ENCODE measurements at places on chromosomes 7 and 10.

DNA sequence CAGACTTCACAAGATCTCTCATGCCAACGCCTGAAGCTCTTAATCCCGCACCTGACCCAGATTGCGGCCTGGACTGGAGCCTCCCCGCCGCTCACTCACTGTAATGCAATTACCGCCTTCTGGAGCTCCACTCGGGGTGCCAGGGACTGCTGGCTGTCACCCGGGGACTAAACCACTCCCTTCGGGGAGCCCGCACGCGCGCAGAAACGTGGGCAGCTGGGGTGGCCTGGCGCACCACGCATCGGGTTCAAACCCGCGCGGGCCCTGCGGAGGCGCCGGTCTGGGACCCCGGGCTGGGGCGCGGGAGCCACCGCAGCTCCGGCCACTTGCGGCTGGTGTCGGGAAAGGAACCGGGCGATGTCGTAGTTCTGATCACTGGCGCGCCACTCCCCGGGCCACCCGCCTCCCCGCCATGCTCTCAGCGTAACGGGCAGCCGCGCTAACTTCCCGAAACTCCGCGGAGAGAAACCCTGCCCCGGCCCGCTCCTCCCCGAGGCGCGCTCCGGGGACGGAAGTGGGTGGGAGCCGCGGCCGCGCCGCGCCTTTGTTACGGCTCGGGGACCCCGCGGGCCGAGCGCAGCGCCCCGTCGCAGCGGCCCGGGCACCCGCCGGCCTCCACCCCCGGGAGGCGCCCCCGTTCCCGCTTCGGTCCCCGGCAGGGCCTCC lies 100.3 kb upstream of the SVIL start:
- DNase-seq: peak; percentile 62

DNA sequence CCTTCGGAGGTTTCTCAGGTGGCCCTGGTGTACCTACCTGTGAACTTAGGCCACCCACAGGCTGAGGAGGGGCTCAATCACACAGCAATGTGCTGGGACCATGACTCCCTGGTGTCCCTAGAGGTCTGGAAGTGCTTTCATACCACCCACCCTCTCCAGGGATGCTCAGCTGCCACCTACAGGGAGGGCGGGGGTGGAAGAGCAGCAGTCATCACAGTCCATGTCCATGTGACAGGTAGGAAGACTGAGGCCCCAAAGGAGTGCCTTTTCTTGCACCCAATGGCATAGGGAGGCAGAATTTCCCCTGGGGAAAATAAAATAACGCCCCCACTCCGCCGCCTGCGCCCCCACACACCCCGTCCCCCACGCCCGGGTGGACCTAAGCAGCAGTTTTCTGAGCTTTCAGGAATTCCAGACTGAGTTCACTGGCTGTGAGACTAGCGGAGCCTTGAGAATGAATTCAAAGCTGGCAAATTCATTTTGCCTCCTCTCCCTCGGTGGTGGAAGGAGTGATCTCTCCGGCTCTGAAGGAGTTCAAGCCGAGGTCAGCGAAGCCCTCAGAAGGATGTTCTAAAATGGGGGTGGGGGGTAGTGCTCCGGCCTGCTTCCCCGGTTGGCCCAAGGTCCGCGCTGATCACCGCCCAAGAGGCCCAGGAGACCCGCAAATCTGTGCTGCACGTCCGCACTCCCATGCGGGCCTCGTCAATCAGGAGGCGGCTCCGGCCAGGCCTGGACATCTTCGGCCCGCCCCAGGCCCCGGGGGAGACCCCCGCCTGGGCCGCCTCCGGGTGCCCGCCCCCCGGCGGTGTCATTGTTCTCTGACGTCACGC lies 2.1 kb upstream of the ZMIZ1 start:
- DNase-seq: no peak

- no peak for DNase-seq
Measured at GRCh38 chr10:124993345-124993708, 51.4 kb downstream of the ZRANB1 start.

- no peak for DNase-seq
Measured at GRCh38 chr7:10460474-10460873, 513.2 kb upstream of the PHF14 start.

GRCh38 chr10:32217216-32217615 lies 129.7 kb downstream of the EPC1 start:
- no peak for DNase-seq

GRCh38 chr10:89419548-89419947 lies 5.2 kb downstream of the IFIT5 start:
- DNase-seq: no peak

- DNase-seq: no peak
Measured at GRCh38 chr7:31785101-31785500, 98.1 kb downstream of the PPP1R17 start.

- no peak for DNase-seq
Measured at GRCh38 chr7:127221731-127222130, 31.0 kb downstream of the GRM8 start.

DNA sequence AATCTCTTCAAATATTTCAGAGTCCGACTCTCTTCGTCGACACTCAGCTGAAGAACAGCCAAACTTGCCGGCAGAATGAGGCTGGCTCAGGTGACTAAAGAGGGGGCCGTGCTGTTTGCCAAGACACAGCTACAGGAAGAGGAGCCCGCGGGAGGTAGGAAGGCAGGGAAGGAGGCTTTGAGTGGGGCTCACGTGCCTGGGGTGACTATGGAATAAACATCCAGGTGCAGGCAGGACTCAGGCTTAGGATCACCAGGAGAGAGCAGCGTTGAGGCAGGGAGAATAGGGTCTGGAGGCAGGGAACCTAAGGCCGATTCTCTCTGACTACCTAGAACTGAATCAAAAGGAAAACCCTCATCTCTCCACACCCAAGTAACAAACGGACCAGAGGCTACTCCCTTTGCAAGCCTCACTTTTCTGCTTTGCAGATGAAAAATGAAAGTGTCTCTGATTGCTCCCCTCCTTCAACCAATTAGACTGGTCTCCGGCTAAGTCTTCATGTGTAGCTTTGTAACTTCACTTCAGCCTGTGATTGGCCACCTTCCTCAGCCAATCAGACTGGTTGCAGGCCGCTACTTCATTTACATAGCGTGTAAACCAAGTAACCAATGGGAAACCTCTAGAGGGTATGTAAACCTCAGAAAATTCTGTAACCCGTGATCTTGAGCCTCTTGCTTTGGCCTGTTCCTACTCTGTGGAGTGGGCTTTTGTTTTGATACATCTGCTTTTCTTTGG lies 19.7 kb upstream of the BNIP3 start:
- DNase-seq: no peak

DNA sequence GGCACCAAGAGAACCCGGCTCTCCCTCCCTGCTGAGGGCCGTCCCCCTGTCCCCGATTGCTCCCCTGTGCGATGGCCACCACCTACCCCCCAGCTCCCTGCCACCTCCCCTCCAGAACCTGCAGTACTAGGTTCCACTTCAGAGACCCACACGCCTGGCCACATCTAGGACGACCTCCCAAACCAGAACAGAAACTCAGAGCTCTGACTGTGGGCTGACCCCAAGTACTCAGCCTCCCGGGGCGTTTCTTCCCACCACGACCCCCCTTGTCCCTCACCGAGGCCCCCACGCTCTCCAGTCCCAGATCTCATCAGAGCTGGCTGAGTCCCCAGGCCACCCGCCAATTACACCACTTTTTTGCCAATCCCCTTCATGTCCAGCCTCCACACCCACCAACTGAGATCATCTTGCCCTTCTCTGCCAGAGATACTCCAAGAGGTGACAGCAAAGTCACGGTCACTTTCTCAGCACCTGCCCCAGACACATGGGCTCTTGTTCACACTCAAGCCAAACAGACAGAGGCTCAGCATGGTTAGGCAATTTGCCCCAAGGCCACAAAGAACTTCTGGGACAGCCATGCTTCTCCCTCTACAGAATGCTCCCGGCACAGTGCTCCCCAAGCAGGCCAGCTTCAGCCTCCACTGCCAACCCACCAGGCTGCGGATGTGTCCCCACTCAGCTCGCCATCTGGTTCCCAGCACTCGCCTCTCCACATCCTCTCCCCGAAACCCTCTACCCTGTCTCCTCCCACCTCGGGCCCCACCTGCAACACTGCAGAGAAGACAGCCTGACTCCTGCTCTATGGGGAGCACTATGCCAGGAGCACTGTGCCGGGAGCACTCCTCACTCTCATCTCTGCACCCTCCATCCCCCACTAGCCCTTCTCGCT lies 4.7 kb downstream of the TMEM120A start:
- no peak for DNase-seq

DNA sequence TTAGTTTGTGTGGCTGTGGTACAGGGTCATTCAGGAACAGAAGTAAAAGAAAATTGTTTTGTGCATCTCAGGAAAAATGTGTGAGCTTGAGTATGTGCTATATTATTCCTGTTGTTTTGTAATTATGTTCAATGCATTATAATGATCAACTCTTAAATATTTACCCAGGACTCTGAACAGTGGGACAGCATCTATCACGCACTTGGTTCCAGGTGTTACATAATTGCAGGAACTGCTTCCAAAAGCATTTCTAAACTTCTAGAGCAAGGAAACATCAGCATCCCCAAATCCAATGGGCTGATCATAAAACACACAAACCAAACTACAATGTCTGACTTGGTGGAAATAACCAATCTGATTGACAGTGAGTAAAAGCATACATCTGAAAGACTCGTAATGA lies 26.6 kb downstream of the ENO4 start:
- no peak for DNase-seq

GRCh38 chr10:106740-107139 lies 28.5 kb upstream of the ZMYND11 start:
- peak; percentile 41 for DNase-seq

DNA sequence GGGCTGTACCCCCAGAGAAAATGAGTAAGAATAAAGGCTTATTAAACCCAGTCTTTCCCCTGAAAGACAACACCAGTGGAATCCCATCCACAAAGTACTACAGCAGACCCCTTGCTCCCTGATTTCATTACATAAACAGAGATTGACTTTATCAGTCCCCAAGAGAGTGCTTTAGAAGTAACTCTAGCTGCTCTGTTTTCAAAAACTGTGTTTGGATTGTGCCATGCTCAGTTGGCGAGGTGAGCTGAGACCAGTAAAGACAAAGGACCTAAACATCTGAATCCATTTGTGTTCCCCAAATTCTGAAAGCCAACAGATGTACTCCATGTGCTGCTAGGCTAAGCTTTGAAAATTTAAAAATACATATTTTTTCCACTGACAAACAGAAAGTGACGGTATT lies 127.0 kb downstream of the ATE1 start:
- DNase-seq: no peak

DNA sequence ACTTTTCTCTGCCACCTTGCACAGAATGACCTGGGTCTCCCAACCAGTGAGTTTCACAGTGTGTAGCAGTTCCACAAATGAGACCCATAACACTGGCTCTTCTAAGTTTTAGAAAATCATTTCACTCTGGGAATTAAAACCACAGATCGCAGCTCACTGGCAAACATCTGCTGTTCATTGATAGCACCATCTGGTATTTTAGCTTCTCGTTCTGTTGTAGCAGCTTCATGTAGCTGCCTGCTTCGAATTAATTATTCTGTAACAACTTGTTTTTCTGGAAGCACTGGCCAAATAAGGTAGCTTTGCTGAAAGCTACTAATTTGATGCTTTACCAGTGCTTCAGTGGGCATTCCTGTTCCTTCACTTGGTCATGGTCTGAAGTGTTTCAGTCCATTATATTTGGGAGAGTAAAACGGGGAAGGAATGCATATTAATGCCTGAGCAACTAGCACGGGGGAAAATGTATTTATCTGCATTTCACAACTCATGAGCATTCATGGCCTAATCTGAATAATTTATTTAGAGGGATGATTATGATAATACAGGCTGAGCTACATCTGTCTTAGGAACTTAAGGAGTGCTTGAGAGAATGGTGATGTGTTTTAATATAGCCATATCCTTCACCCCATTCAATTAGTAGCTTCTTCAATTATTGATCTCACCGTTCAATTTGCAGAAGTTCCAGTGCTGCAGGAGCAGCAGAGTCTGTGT lies 447.4 kb downstream of the XPNPEP1 start:
- no peak for DNase-seq

DNA sequence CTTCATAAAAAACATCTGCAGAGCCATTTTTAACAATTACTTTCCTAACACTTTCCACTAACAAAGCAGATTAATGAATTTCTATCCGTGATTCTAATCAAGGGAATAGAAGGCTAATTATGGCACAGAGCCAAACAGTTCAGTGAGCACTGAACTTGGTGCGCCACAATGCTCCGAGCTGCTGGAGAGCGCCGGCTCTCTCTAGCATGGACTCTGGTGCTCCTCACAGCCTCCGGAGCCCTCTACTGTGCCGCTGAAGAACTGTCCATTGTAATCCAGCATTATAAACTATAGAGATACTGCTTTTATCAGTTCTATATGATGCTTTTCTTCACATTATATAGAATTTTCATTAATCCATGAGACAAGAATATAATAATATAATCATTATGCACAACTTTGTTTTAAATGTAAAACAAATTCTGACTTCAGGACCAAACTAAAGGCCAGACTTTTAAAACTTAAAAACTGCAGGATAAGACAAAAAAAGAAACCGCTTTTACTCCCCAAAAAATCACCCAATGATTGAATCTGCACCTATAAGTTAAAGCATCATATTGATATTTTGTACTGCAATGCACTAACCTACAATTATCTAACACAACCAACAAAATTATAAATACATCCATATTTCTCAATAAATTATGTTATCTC lies 123.6 kb downstream of the RNF32 start:
- DNase-seq: no peak

GRCh38 chr7:69418869-69419670 lies 179.2 kb upstream of the AUTS2 start:
- DNase-seq: no peak
